Daoy (cell line): ENCODE measurements at places on chromosomes 16 and 17. TPM values are rescaled to one million over a fixed set of nuclear protein-coding genes. Genes with fewer than 3 reads are reported as not detected.

Gene CCDC144A
- 1.3 TPM in 2 replicates for total RNA-seq

Gene TNFSF12
- total RNA-seq, result 1.6 and 6.4 TPM in 2 replicates

Gene KRT33A
- not detected in 2 replicates for total RNA-seq

Gene PIK3R6
- not detected in 2 replicates for total RNA-seq

GRCh38 chr17:42408061-42408460 lies 15.0 kb downstream of the CAVIN1 start:
- DNase-seq, result peak; percentile 14

DNA sequence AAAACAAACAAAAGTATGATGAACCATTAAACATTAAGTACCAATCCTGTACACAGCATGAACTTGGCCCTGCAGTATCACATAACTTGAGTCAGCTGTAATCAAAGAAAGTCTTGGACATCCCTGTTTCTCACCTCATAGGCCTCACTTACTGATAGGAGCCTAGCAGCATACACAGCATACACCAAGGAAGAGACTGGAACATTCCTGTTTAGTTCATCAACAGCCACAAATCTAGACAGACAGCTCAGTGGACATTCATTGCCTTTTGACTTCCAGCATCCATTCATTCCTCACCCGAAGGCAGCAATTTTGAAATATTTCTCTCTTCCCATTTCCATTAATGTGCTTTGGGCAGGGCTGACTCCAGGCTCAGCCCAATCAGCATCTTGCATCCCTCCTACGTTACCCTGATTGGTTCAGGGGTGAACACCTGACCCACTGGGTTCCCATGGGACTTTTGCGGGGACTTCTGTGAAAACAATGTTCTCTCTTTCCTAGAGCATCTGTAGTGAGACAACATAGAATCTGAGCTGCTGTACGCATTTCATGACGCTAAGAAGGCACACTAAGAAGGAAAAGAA lies 336.7 kb upstream of the ZFHX3 start:
- DNase-seq, result no peak

DNA sequence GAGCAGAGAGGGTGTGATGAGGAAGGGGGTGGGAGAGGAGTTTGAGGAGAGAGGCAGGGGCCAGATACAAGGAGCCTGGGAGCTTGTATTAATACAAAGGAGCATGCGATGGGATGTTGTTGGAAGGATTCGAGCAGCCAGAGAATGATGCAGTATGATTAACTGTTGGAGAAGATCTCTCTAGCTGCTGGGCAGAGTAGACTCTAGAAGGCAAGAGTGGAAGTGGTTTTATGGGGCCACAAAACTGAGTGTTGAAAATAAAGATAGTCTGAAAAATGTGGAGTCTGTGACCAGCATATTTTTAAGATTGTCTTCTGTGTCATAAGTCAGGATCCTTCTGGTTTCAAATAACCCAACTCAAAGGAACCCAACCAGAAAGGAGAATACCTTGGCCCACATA lies 98.3 kb downstream of the MSI2 start:
- no peak for DNase-seq

DNA sequence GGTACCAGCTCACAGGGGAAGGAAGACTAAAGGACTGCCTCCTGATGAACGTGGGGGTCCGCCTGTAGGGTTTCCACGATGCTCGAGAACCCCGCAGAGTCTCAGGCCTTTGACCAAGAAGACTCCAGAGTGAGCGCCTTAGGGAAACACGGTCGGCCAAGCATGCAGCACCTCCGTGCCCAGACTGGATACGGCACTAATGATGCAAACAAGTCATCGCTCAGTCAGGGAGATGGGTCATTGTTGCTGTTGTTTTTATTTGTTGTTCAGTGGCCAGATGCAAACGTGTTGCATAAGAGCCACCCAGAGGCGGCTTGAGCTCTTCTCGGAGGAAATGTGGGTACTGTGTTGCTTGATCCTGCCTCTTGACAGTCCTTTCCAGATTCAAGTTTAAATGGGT lies 19.3 kb upstream of the RBFOX3 start:
- no peak for DNase-seq

GRCh38 chr16:63787014-63787413 lies 1334.8 kb downstream of the CDH11 start:
- no peak for DNase-seq

DNA sequence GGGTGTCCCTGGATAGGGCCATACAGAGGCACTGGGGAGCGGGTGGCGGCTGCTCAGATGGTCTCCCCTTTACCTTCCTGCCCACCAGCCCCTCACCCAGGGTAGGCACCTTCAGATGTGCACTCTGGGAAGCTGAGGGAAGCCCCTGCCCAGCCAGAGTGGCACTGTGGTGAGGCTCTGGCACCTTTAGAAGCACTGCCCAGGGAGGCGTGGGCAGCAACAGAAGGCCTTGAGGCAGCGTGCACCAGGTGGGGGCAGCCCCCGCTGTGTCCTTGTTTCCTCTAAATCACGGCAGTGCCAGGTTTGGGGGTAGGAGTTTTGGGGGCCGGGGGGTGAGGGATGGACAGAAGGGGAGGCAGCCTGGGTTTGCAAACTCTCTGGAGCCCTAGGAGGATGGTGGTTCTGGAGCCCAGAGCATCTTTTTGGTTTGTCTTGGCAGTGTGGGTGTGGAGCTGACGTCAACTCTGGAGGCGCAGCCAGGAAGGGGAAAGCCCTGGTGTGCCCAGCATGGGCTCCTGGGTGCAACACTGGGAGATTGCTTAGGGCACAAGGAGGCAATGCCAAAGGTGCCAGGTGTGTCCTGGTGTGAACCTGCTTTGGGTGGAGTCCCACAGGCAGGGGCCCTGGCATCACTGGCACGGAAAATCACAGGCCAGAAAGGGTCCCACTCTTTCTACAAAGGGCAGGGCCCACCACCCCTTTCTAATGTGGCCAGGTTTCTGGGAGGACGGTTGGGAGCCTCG lies 23.1 kb upstream of the CDC42EP4 start:
- no peak for DNase-seq

DNA sequence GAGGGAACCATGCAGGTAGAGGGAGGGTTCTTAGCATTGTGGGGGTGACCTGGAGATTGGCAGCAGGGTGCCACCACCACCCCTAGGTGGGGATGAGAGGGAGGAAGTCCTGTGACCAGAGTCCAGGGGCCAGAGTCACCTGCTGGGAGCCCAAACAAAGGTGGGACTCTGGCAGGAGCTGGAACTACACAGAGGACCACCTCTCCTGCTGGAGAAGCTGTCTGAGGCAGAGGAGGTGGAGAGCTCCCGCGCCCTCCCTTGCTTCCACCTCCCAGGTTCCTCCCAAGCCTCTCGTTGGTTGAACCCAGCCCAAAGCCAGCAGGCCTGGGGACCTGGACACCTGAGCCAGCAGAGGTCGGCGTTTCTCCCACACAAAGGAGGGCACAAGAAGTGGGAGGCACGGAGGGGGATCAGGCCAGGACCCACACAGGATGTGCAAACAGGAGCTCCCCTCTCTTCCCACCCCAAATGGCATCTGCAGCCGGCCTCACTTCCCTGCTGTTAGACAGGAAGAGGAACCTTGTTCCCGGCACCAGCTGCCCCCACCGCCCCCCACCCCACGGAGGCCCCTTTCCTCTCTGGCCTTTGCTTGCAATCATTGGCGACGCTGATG lies 154.6 kb downstream of the SEC14L1 start:
- no peak for DNase-seq

GRCh38 chr16:68244903-68245853 lies at the start of gene PLA2G15:
Gene PLA2G15, plus strand, starts transcription at chr16:68245373. Its CDS starts 54 bp downstream, at chr16:68245427.
- peak; percentile 93 for DNase-seq

DNA sequence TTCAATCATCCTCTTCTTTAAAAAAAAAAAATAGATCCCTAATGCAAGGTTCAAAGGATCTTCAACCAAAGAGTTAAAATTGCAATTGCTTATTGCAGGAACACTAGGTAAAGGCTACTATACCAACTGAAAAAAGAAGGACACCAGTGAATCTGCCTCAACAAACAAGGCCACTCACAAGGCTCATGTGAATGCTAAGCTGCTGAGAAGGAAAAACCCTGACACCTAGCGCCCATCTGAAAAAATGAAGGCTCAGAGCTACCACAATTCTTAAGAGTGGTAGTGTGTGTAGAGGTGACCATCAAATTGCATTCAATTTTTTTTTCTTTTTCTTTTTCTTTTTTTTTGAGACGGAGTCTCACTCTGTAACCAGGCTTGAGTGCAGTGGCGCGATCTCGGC lies 201.6 kb upstream of the C17orf78 start:
- no peak for DNase-seq

GRCh38 chr16:10681310-10682308 lies 13.1 kb downstream of the TEKT5 start:
- DNase-seq, result no peak

GRCh38 chr17:15261802-15262290 lies 3.3 kb downstream of the PMP22 start:
- peak; percentile 50 for DNase-seq

DNA sequence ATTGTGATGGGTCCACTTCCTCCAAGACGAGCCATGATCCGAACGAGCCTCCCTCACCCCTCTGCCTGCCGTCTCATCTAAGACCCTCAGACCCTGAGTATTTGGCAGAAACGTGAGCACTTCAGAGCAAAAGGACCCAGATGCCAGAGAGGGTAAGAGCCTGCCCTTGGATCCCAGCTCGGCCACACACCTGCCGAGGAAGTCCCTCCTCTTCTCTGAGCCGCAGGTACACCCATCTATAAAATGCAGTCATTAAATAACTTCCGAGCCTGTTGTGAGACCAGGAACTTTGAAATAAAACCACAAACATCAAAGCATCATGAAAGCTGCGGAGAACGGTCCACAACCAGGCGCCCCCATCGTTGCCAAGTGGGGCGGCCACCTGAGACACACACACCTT lies 64.8 kb upstream of the DOC2B start:
- DNase-seq, result no peak
